ENCODE measurements at places on chromosomes 11 and 22. TPM values are rescaled to one million over a fixed set of nuclear protein-coding genes. Genes with fewer than 3 reads are reported as not detected.

The LGALS1 gene
- 1,073 TPM for total RNA-seq

The PRRG4 gene
- 2.3 TPM for total RNA-seq

The PRDM10 gene
- total RNA-seq: 1.8 TPM

The NOX4 gene
- total RNA-seq: not detected

The CCDC117 gene
- total RNA-seq: 10.7 TPM

The F2 gene
- total RNA-seq: 2.1 TPM

All from A549 treated with dexamethasone at 1 μM for 4 hours (cell line).